NCI-H526 treated with DMSO at 0.1 percent for 48 hours (cell line): ENCODE measurements at places on chromosomes 13 and 19.

DNA sequence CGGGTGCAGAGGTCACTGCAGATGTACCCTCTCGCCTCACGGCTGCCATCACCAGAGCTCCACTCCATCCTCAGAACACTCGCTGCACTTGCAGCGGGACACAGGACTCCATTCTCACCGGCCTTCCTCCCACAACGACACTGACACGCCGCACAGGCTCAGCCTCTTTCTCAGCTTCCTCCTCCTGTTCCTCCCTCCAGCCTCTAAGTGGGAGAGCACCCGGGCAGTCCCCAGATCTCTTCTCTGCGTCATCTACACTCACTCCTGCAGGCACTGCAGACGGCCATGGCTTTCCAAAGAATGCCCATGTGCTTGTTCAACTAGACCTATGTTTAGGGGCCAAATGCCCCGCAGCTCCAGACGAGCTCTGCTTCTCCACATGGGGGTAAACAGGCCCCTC, 14.3 kb upstream of the FKRP start:
- DNase-seq: no peak

DNA sequence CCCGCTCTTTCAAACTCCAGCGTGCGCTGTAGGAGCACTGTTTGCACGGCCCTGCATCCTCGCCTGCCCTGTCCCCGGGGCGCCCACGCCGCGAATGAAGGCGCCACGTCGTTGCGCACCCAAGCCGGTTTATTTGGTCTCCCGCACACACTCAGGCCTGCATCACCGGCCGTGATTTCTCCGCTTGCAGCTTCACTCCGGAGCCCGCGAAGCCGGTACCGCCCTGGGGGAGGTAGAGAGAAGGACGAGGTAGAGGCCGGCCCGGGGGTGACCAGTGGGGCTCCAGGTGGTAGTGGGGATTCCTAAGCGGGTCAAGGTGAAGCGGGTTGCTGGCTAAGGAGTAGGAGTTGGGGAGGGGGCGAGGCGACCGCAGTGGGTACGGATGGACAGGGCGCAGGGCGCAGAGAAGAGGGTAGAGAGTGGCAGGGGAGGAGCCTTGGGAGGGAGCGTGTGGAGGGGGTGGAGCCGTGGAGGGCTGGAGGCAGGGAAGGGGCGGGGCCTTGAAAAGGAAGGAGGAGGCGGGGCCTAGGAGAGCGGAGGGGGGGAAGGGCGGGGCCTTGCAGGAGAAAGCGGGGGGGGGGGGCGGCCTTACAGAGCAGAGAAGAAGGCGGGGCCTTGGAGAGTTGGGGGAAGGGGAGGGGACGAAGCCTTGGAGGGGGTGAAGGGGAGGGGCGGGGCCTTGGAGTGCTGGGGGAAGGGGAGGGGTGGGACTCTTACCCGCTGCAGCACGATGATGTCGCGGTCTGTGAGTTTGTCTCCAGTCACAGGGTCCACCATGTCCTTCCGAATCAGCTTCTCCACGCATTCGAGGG, 24.6 kb downstream of the NOSIP start:
- no peak for DNase-seq

DNA sequence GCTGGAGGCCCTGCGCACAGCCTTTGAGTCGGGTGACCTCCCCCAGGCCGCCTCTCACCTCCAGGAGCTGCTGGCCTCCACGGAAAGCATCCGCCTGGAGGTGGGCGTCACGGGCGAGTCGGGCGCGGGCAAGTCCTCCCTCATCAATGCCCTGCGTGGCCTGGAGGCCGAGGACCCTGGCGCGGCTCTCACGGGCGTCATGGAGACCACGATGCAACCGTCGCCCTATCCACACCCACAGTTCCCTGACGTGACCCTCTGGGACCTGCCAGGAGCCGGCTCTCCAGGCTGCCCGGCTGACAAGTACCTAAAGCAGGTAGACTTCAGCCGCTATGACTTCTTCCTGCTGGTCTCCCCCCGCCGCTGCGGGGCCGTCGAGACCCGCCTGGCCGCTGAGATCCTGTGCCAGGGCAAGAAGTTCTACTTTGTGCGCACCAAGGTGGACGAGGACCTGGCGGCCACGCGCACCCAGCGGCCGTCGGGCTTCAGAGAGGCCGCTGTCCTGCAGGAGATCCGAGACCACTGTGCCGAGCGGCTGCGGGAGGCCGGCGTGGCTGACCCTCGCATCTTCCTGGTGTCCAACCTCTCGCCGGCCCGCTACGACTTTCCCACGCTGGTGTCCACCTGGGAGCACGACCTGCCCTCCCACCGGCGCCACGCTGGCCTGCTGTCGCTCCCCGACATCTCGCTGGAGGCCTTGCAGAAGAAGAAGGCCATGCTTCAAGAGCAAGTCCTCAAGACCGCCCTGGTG, 2.9 kb downstream of the IRGC start:
- no peak for DNase-seq

DNA sequence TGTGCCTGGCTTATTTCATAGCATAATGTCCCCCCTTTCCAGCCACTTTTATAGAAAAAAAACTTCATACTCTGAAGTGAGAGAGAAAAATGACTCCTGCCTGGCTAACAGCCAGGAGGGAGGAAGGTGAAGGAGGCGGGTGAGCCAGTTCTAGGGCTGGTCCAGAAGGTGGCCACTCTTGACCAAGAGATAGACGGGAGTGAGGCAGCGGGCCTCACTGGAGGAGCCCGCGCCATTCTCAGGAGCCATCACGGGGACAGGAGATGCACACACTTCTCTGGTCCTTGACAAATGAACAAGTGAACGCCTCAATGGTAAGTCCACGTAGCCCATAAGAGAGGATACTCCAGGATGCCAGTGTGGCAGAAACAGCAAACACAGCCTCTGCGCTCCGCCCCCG, 231.4 kb downstream of the UQCRFS1 start:
- DNase-seq: no peak

DNA sequence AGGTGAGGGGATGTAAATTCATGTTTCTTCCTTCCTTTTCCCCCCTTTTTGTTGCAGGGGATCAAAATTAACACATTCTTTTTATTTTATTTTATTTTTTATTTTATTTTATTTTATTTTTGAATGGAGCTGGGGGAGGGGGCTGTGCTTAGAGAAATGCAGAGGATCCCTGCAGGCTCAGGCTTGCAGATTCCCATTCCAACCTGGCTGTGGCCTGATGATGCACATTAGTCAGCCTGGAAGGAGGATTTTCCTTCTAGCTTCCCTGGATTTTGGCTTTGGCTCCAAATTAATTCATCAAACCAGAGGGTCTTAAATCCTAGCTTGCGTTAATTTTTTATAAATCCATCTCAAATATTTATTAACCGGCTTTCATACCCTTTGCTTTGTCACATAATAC, 67.0 kb downstream of the FREM2 start:
- no peak for DNase-seq

GRCh38 chr19:3073159-3073563, 10.9 kb upstream of the TLE5 start:
- no peak for DNase-seq

DNA sequence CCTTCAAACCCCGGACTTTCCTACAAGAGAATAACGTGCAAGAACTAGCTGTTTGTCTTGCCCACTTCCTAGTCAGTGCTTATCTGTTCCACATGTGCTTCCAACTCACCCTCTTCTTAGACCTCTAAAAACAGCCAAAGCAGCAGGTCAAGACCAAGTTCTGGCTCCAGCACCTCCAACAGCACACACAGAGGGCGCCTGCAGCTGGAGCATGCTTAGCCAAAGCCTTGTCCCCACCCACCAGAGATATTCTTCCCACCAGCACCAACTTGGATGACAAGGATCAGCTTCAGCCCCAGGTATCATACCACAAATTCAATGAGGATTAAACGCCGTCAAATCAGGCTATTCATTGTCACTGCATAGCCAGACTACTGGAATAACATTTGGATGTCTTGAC, 17.9 kb downstream of the RCBTB1 start:
- no peak for DNase-seq

DNA sequence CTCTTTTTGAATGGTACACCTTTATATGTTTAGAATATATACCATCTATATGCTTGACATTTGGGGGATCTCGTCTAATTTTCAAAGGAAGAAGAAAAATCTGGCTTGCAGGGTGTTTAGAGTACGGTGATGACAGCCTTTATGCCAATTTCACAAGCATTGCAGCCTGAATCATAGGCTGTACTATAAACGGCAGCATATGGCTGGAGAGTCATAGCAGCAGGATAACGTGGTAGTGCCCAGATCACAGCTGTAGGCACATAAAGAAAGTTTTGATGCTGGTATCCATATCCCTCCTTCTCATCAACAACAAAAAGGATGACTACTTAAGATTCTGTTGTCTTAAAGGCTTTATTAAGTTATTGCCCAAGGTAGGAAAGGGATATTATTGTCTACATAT, 253.0 kb downstream of the PCDH9 start:
- no peak for DNase-seq

DNA sequence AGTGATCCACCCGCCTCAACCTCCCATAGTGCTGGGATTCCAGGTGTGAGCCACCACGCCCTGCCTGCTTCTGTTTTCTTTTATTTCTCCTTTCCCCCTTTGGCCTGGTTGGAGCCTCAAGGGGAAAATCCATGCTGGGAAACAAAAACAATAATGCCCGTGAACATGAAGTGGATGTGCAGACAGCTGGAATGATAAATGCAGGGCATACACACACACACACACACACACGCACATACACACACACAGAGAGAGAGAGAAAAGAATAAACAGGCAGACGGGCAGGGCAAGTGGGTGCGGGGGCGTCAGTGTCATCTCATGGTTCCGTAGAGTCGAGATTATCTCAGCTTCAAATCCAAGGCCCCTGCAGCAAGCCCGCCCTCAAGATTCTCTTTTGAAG, 4.4 kb upstream of the PLEKHF1 start:
- DNase-seq: no peak

DNA sequence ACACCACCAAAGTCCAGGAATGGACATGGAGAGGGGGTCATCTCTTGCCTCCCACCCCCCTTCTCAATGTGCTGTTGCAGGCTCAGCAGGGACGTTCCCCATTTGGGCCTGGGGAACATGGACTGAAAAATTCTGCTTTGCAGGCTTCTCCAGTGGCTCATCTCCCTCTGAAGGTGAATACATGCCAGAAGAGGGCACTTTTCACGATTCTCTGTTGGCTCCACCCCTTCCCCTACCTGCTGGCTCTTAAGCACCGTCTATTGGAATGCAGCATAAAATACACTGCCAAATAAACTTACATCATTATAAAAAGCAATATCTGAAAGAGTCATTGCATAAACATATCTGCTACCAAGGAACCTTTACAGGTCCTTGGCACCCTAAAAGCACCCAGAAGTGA, 35.7 kb downstream of the NHLRC3 start:
- no peak for DNase-seq

DNA sequence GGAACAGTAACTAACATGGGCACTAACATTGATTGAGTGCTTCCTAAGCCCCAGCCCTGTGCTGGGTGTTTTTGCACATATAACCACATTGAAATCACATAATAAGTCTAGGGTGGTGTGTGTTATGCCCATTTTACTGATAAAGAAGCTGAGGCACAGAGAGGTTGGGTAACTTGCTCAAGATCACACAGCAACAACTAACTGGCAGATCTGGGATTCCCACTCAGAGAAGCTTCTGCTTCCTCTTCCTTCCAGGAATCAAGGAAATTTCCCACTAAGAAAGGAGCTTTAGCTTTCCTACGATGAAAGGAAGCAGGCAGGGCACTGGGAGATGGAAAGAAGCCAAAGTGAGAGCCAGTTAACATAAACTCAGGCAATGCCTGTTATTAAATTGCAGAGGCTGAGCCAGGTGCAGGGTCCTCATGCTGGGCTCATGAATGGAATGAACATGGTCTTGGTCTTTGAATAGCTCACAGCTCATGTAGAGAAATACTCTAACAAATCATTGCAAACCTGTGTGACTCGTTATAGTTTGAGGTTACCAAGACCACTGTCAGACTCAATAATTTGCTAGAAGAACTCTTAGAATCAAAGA, 10.1 kb downstream of the SSC5D start:
- no peak for DNase-seq

DNA sequence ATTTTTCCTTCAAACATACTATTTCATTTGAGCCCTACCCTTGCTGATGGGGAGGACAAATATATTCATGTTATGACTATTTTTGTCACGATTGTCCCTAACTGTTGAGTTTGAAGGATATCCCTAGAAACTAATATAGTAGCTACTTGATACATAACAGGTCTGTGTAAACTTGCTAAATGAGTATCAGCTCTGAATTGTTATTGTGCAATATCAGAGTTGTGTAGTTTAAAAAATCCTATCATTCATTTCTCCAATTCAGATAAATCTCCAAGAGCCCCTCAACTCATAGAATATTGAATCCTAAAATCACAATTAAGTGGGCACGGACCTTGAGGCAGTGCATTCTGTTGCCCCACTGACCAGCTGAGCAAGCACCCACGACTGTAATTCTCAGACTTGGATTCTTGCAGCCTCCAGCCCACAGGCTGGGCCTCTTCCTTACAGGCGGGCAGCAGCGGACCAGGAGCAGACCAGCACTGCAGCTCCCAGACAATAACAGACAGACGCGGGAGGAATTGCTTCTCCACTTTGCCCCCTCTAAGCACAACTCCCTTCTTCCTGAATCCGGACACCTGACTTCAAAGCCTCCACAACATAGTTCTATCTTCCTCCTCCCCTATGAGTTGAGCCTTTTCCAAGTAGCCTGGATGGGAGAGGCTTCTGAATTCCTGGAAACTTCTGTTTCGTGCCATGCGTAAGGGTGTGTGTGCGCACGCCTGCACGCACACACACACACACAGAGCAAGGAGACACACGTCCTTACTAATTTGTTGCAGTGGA, 337.6 kb upstream of the ARGLU1 start:
- DNase-seq: no peak

- DNase-seq: peak; percentile 26
These were observed 112.5 kb upstream of the SLC7A1 start for GRCh38 chr13:29707876-29708543.

DNA sequence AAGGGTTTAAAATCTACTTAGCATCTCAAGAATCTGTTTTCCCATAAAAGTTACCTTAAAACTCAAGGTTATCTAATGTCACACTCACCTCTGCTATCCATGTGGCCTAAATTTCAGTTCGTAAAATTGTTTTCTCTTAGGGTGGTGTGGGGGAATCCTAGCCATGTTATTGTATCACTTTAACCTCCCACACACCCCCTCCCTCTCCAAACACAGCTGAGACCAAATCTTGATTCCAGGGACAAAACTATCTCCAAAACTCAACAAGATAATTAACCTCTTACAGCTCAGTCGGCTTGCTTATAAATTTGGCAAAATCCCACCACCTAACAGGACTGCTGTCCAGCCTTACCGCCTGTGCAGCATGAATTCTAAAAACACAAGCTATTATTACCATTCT, 3.8 kb downstream of the CARS2 start:
- no peak for DNase-seq

DNA sequence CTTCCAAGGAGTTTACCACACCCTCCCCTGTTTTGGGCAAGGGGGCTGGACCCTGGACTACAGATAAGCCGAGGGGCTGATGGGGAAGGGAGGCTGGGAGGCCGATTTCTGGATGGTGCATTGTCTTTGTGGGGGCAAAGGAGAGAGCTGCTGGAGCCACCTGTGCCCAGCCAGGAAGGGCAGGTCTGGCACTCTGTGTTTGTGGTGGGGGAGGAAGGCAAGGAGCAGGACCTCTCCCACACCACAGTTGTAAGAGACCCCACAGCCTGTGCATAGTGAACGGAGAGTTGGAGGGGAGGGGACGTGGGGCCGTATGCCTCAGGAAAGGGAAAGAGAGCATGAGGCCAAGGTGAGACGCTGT, 16.0 kb upstream of the PRR19 start:
- DNase-seq: no peak
